ENCODE measurements at places on chromosomes 6 and 20.

- no peak for DNase-seq
These were observed 138.3 kb upstream of the INSM1 start for GRCh38 chr20:20229595-20229994.

DNA sequence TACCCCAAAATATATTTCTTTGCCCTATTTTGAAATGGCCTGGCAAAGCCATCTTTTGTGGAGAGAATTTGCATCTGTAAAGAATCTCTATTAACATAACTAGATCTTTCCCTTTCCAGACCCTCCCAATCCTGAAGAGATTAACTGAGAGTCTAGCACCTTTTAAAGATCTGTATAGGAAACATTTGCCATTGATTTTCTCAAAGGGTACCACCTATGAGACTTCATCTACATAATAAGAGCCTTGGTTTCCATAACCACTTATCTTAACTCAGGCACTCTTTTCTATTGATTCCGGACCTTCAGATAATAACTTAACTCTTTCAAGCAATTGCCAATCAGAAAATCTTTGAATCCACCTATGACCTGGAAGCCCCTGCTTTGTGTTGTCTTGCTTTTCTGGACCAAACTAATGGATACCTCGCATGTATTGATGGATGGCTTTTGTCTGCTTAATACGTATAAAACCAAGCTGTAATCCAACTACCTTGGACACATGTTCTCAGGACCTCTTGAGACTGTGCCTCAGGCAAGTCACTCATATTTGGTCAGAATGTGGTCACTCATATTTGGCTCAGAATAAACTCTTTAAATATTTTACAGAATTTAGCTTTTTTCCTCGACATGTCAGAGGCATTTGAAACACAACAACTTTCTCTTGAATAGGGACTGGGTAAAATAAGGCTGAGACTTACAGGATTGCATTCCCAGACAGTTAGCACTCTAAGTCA, 31.4 kb downstream of the SLC22A2 start:
- DNase-seq = no peak

GRCh38 chr6:90157441-90157840, 139.2 kb downstream of the BACH2 start:
- no peak for DNase-seq

DNA sequence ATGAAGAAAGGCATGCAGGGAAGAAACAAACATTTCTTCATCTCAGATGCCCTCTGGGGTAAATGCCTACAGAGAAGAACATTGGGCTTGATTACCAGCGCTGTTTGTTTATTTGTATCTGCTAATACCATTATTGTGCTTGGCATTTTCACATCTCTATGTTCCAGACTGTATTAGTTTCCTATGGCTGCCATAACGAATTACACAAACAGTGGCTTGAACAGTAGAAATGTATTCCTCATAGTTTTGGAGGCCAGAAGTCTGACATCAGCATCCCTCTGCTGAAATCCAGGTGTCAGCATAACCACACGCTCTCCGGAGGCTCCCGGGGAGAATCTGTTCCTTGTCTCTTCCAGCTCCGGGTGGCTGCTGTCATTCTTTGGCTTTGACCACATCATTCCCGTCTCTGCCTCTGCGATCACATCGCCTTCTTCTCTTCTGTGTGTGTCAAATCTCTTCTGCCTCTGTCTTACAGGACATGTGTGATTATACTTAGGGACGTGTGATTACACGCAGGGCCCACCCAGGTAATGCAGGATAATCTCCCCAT, 241.6 kb upstream of the SUPT3H start:
- no peak for DNase-seq

DNA sequence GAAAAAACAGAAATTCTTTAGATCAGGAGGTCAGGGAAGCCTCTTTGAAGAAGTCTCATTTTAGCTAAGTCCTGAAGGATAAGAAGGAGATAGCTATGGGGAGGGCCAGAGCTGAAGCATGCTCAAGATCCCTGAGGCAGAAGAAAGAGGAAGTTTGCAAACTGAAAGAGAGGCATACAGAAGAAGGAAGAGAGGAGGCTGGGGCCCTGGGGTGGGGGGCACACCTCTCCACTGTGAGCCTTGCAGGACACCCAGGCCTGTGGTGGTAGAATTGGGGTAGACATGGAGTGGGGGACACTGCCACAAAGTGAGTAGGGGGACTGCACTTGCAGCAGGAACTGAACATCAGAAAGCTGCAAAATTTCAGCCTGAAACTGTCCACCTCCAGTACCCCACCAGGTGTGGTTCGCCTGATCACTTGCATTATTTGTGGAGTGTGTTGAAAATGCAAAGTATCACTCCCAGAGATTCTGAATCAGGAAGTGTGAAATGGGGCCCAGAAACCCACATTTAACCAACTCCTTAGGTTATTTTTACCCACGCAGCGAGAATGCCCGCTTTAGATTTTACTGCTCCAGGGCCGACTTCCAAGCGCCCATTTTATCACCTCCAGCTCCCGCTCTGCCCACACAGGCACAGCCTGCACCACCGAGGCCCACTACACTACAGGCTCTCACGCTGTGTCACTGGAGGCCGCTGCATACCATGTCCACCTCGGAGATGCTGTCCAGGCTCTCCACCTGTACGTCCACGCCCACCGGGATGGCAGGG, 44.0 kb downstream of the GABRR2 start:
- DNase-seq = no peak

Measured in SW480 (cell line).